ENCODE measurements at places on chromosomes 12 and 14.
A peak's percentile ranks its signal among the peaks of the same experiment; 100 is the strongest.

- DNase-seq: no peak
Measured at GRCh38 chr12:89650239-89650638, 58.4 kb downstream of the ATP2B1 start.

DNA sequence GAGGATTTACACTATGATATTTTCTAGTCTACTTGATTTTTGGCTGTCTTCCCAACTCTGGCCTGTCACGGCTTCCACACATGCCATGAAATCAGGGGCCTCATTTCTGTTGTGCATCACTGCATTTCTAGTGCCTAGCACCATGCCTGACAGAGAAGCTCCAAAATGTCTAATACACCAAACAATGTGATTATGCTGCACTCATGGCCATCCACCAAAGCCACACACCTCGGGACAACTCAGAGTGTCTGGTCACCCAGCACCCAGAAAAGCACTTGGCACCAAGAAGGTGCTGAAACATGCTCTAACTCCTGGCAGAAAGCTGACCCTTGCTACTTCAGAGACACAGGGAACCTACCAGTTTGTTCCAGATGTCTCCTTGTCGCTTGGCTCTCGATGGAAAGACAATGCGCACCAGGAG is 11.3 kb downstream of the GCN1 start:
- DNase-seq: no peak

- DNase-seq: no peak
Measured at GRCh38 chr12:109915171-109916040, 15.3 kb downstream of the TCHP start.

DNA sequence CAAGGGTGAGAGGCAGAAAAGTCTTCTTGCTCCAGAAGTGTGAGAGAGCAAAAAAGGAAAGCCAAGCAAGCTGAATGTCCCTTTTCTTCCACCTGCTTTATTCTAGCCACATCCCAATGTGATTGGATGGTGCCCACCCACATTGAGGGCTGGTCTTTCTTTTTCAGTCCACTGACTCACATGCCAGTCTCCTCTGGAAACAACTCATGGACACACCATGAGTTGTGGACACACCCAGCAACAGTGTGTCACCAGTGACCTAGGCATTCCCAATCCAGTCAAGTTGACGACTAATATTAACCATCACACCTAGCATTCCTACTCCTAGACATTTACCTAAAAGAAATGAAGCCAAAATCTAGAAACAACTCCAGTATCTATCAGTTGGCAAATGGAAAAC is 7.2 kb upstream of the DICER1 start:
- DNase-seq: no peak

DNA sequence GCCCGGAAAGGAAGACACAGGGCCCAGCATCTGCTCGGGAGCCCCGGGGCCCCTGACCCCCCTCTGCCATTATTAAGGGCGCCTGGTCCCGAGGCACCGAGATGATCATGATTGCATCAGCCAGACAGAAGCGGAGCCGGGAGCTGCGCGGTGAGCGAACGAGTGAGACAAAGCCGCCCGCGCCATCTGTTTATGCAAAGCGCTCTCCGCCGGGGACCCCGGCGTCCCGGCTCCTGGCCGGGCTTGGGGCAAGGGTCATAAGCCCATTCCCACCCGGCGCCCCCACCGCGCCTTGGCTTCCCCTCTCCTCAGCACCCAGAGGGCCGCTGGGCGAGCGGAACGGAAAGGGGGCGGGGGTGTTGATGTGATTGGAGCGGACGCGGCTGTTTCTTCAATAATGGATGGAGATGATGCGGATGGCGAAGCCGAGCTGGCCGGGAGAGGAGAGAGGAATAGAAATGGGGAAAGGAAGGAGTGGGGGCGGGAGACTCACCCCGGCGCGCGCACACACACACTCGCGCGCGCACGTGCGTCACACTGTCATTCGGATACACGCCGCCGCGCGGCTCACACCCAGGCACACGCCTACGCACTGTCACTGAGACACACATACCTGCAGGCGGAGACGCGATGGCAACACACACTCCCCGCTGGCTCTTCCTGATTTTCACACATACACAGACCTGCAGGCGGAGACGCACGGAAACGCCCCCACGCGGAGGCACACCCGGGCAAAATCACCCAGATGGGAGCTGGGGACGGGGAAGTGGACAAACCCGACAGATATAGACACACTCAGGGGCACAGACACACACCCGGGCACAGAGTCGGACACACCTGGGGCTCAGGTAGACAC is 10.7 kb downstream of the STAC3 start:
- DNase-seq: peak; percentile 53
